B cell (primary cell): ENCODE measurements at places on chromosomes 1 and 21.

DNA sequence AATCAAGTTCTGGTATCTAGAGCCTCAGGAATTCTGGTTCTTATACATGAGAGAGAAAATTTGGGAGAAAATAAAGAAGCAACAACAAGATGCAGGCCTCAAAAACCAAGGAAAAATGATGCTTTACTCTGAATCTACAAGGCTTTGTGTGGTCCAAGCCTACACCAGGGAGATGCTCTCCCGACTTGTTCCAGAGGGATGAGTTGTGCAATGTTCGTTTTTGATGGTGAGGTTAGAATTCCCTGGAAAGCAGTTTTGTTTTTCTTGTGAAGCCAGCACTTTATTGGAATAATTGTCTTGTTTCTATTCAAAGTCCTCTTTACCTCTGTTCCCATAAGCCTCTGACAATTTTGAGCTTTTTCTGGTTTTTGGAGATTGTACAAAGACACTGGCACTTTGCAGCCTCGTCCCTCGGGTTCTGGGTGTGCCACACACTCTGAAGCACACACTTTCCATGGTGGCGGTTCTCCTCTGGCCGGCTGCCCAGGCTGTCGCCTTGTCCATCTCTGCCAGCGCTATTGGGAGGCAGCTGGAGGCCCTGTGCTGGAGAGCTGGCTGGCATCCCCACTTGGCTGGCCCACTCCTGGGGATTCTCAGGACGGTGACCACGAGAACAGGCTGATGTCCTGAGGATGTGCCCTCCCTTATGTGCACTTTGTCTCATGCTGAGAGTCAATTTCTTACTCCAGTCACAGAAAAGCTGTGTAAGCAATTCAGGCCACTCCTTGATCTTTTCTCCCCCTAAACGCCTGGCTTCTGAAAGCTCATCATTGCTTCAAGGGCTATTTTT, 70.2 kb downstream of the EDEM3 start:
- peaks cover 5% of the 10 kb centered on the region for H3K4me1 ChIP-seq
- H3K4me3 ChIP-seq = no peak overlapping the region
- no peak for DNase-seq
- no peaks in the 10 kb centered on the region for H3K27me3 ChIP-seq

- DNase-seq = no peak
- H3K4me1 ChIP-seq = no peaks in the 10 kb centered on the region
- H3K4me3 ChIP-seq = no peak overlapping the region
- H3K27ac ChIP-seq = no peak overlapping the region
- no peaks in the 10 kb centered on the region for H3K27me3 ChIP-seq
Measured at GRCh38 chr1:59354709-59355337, 57.9 kb downstream of the FGGY start.

DNA sequence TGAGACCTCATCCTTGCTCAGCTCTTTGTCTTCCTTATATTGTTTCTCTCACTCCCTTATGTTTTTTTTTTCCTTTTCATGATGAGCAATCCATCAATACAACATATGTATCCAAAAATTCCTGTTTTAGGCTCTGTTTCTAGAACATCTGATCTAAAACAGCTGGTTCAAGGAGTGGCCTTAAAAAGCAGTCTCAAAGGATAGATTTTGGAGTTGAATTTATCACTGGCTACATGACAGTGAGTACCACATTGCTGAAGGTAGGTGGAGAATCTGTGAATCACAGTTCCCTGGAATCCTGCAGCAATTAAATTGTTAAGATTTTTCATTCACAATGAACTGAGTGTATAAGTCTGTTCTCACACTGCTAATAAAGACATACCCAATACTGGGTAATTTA, 155.8 kb upstream of the ADAMTS5 start:
- H3K4me1 ChIP-seq = no peaks in the 10 kb centered on the region
- no peaks in the 10 kb centered on the region for H3K36me3 ChIP-seq
- H3K27me3 ChIP-seq = no peaks in the 10 kb centered on the region

DNA sequence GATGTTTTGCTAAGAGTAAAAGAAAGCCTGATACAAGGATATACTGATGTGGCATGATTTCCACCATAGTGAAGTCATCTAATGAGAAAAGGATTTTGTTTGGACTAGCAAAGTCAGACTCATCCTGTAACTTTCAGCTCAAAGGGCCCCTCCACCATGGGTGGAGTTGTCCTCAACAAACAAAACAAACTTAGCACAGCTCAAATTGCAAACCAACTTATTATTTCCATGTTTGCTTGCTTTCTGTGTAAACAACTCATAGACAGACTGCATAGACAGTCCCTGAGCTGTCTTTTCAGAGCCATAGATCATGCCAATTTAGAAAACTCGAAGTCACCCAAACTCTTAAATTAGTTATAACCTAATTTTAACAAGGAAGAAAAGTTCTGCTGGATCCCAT, 69.4 kb upstream of the VAV3 start:
- no peak overlapping the region for H3K27ac ChIP-seq
- no peaks in the 10 kb centered on the region for H3K27me3 ChIP-seq
- peaks cover 1% of the 10 kb centered on the region for H3K36me3 ChIP-seq
- no peak for DNase-seq
